ENCODE measurements at places on chromosomes 1 and 21.

DNA sequence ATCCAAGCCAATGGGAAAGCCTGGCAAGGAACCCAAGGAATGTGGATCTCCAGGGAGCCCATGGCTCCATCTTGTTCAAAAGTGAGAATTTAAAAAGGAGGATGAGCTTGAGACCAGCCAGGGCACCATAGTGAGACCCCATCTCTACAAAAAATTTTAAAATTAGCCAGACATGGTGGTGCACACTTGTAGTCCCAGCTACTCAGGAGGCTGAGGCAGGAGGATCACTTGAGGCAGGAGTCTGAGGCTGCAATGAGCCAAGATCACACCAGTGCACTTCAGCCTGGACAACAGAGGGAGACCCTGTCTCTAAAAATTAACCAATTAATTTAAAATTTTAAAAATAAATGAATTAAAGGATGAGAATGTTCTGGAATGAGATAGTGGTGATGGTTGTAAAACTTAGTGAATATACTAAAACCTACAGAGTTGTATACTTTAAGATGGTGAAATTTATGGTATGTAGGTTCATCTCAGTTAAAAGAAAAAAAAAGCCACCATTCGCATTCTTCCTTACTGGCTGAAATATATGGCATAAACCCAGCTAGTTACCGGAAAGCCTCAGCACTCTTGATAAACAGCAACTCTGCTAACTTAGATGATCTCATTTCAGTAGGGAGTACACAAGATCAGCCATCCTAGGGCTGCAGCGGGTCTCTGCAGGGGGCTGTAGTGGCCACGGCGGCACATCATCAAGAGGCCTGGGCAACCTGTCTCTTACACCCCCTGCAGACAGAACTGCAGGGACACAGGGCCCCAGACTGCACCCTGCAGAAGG lies 48.3 kb upstream of the H6PD start:
- DNase-seq: no peak

GRCh38 chr1:28050776-28051175 lies 37.6 kb downstream of the EYA3 start:
- DNase-seq: no peak

DNA sequence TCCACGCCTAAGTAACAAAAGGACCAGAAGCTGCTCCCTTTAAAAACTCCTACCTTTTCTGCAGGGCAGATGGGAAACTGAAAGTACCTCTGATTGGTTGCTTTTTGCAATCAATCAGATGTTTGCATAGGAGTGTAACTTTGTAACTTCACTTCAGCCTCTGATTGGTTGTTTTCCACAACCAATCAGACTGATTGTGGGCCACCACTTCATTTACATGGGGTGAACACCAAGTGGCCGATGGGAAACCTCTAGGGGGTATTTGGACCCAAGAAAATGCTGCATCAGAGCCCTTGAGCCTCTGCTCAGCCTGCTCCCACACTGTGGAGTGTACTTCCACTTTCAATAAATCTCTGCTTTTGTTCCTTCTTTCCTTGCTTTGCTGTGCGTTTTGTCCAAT lies 32.8 kb upstream of the CD1D start:
- no peak for DNase-seq

GRCh38 chr1:183432548-183432875 lies 14.3 kb upstream of the NMNAT2 start:
- DNase-seq: no peak

GRCh38 chr1:73781251-73781650 lies 416.7 kb downstream of the LRRIQ3 start:
- no peak for DNase-seq

GRCh38 chr1:17069452-17070162 lies 15.8 kb upstream of the SDHB start:
- DNase-seq: no peak

DNA sequence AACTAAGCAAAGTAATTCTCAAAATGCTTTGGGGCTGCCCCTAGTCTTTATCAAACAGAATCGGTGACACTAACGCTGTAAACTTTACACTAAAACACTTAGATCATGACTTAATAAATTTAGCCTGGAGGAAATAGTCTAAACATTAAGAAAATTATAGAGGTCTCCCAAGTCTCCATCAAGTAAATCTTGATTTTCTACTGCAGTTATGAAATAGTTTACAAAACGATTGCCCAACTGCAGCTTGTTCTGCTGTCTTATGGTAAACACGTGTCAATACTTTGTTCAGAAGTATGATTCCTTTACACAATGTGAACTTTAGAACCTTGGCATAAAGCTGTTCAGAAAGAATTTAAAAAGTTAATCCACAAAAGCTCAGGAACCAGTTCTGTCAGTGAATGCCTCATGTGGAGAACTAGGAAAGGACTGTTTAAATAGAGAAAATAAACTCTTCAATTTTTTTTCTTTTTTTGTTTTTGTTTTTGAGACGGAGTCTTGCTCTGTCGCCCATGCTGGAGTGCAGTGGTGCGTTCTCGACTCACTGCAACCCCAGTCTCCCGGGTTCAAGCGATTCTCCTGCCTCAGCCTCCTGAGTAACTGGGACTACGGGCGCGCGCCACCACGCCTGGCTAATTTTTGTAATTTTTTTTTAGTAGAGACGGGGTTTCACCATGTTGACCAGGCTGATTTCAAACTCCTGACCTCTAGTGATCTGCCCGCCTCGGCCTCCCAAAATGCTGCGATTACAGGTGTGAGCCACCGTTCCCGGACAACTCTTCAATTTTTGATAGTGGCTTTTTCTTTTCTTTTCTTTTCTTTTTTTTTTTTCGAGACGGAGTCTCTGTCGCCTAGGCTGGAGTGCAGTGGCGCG lies 1.6 kb downstream of the DDI2 start:
- no peak for DNase-seq

GRCh38 chr1:18484721-18485120 lies 4.0 kb downstream of the KLHDC7A start:
- DNase-seq: no peak

GRCh38 chr21:37437376-37438080 lies 71.0 kb downstream of the DYRK1A start:
- DNase-seq: no peak

Measured in NCI-H82 (cell line).